ENCODE measurements at places on chromosomes 1 and 21. TPM values are rescaled to one million over a fixed set of nuclear protein-coding genes. Genes with fewer than 3 reads are reported as not detected.

Gene BACE2
- total RNA-seq: 11.8 TPM

Gene NR1I3
- total RNA-seq: not detected

Gene ST3GAL3
- total RNA-seq: 25.5 TPM

Gene CSMD2
- total RNA-seq: 0.79 TPM

Gene C2CD4D
- total RNA-seq: 0.14 TPM

Gene TRIM67
- not detected for total RNA-seq

Gene HES5
- total RNA-seq: 1.4 TPM

Gene SCMH1
- 42.2 TPM for total RNA-seq

Gene OLIG2
- total RNA-seq: not detected

Gene FCRL3
- 1.0 TPM for total RNA-seq

Gene KRTAP13-2
- not detected for total RNA-seq

Gene SLAMF7
- 0.27 TPM for total RNA-seq

Data from heart left ventricle (tissue), 16 donors.